ENCODE measurements at places on chromosomes 4 and X. TPM values are rescaled to one million over a fixed set of nuclear protein-coding genes. Genes with fewer than 3 reads are reported as not detected.

DNA sequence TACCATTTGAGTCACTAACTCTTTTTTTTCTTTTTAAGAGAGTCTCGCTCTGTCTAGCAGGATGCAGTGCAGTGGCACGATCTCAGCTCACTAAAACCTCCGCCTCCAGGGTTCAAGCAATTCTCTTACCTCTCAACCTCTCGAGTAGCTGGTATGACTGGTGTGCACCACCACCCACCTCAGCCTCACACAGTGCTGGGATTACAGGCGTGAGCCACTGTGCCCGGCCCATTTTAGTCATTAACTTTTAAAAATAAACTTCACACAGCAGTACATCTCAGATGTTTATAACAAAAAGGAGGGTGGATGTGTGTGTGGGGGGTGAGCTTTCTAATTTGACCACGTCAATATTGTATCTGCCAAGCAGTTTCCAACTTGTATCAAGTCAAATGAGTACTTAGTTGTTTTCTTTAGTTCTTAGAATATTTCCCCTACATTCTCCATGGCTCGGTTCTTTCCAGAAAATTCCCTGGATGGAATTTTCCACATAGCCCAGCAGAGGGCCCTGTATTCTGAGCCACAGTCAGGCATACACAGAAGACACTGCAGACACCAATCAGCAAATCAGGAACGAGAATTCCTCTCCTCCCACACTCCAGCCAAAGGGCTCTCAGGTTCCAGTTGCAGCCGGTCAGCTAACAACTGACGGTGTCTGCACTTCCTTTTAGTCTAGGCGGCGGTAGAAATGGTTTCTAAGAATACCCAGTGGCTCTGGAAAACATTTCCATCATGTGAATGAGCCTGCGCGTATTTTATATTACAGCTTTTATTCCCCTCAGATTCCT is 20.1 kb upstream of the ARAF start:
- peak overlapping the region; percentile 4 for H3K4me3 ChIP-seq
- no peaks in the 10 kb centered on the region for H3K27me3 ChIP-seq
- no peak for DNase-seq
- H3K36me3 ChIP-seq: no peaks in the 10 kb centered on the region
- H3K27ac ChIP-seq: peak overlapping the region; percentile 88
- H3K4me1 ChIP-seq: no peaks in the 10 kb centered on the region

DNA sequence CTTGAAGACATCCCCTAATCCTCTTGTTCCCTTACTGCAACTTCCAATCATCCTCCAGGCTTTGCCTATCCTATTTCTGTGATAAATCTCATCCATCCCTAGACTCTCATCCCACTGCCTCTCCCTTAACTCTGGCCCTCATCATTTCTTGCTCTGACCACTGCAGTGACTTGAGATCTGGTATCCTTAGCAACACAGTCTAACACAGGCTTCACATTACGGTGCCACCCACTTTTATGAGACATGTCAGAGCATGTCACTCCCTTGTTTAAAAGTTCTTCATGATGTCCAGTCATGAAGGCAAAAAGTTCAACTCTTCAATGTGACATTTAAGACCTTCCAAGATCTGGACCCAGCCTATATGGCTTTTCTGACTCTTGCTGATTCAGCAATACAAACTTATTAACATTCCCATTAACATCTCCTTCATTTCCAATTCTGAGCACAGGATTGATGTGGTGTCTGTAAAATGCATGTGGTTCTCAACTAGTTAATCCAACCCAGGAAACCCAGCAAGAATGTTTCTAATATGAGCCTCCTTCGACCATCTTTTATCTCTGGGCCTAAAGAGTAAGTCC is 64.0 kb downstream of the OR13H1 start:
- no peaks in the 10 kb centered on the region for H3K27me3 ChIP-seq
- H3K36me3 ChIP-seq: no peaks in the 10 kb centered on the region
- H3K4me3 ChIP-seq: no peak overlapping the region
- H3K27ac ChIP-seq: no peak overlapping the region
- no peak for DNase-seq
- no peaks in the 10 kb centered on the region for H3K4me1 ChIP-seq

DNA sequence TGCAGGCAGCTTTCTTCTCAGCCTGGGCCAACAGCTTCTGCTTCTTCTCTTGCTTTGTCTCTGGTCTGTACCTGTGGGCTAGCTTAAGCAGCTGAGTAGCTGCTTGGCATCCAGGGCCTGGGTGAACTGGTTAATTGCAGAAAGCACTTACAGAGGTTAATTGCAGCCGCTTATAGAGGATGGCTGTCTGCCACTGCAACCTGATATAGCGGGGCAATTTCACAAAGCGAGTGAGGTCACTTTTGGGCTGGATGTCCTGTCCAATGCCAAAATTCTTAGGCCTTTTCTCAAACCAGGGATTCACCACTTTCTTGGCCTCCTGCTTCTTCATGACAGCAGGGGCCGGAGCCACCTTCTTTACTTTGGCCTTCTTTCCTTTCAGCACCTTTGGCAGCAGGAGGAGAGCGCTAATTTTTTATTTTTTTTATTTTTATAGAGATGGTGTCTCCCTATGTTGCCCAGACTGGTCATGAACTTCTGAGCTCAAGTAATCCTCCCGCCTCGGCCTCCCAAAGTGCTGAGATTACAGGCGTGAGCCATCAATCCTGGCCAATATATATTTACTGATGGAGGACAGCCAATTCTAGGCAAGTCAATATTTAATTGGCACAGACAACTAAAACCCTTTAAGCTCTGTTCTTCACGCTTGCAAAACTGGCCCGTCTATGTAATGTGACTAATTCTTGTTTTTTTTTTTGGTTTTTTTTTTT is 61.0 kb downstream of the ENOPH1 start:
- DNase-seq: no peak
- no peaks in the 10 kb centered on the region for H3K27me3 ChIP-seq
- no peaks in the 10 kb centered on the region for H3K4me1 ChIP-seq
- H3K27ac ChIP-seq: no peak overlapping the region
- no peak overlapping the region for H3K4me3 ChIP-seq
- no peaks in the 10 kb centered on the region for H3K36me3 ChIP-seq

- H3K27me3 ChIP-seq: no peaks in the 10 kb centered on the region
- peak overlapping the region; percentile 48 for H3K27ac ChIP-seq
- H3K4me1 ChIP-seq: peaks cover 40% of the 10 kb centered on the region
- H3K4me3 ChIP-seq: no peak overlapping the region
Observed at GRCh38 chr4:53659112-53659511, 67.8 kb upstream of the LNX1 start.

DNA sequence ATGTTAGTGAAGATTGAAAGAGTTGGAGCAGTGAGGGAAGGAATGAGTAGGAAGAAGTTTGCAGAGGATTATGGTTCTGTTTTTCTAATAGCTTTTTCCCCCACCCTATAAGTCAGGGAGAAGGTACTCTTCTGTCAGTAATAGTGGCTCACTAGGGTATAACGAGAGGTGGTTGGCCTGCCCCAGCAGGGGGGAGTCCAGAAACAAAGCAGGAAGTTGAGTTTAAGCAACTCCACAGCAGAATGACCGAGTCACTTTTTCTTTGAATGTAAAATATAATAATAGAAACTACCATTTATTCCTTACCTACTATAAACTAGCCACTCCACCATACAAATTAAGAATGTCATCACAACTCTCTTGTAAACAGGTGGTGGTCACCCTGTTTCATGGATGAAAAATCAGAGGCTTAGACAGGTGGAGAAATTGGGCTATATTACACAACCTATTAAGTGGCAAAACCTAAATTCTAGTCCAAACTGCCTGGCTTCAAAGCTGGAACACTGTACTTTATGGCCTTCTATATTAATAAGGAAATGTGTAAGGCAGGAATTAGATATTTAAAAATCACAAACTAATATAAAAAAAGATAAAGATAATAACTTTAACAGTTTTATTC is 21.9 kb downstream of the AP1AR start:
- H3K4me3 ChIP-seq: no peak overlapping the region
- H3K27me3 ChIP-seq: no peaks in the 10 kb centered on the region
- no peak for DNase-seq
- H3K27ac ChIP-seq: no peak overlapping the region

GRCh38 chr4:10118048-10119004 is 1.7 kb upstream of the WDR1 start:
- peak overlapping the region; percentile 64 for H3K4me3 ChIP-seq
- peaks cover 42% of the 10 kb centered on the region for H3K4me1 ChIP-seq
- peak overlapping the region; percentile 98 for H3K27ac ChIP-seq
- H3K36me3 ChIP-seq: no peaks in the 10 kb centered on the region
- H3K27me3 ChIP-seq: no peaks in the 10 kb centered on the region

DNA sequence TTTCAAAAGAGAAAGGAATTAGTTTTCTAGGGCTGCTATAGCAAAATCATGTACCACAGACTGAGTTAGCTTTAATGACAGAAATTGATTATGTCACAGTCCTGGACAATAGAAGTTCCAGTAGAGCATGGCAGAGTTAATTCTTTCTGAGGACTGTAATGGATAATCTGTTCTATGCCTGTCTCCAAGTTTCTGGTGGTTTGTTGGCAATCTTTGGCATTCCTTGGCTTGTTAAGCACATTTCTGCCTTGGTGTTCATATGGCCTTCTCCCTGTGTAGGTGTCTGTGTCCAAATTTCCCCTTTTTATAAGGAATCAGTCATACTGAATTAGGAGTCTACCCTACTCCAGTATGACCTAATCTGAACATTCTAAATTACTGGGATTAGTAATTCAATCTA is 336.1 kb upstream of the PABPC4L start:
- no peak overlapping the region for H3K4me3 ChIP-seq
- DNase-seq: no peak

EMCN gene
- total RNA-seq: 20.1 TPM

MRFAP1L1 gene
- 73.9 TPM for total RNA-seq
